ENCODE measurements at places on chromosomes 12 and 14.

DNA sequence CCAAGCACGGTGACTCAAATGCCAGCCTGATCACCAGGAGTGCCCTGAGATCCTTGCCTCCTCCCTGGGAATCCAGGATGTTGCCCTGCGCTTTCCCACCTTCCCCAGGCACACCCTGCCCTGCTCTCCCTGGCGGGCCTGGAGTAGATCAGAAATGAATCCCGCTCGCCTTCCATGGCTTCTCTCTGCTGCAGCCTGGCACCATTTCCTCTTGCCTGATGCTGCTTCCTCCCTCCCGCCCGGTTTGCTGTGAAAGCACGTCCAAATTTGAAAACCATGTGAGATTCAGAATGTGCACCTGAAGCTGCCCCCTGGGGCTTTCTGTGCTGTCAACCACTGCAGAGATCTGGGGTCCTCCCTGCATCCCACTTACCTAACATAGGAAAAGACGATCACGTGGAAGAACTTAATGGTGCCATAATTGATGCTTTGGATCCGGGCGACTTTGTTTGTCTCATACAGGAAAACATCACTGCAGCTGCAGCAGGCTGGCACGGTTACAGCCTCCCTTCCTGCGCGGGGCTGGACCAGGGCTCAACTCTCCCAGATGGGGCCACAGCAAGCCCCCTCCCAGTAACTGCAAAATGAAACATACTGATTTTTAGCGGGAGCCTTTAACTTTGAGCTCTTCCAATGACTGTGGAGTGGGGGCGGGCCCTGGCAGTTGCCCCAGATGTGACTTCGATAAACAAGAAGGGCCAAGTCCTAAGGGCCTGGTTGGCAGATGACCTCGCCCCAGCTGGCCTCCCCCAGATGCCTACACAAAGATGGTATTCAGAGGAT lies 24.9 kb upstream of the C12orf76 start:
- DNase-seq: peak; percentile 33

- no peak for DNase-seq
These were observed 57.4 kb downstream of the SLC15A5 start for GRCh38 chr12:16220120-16220519.

DNA sequence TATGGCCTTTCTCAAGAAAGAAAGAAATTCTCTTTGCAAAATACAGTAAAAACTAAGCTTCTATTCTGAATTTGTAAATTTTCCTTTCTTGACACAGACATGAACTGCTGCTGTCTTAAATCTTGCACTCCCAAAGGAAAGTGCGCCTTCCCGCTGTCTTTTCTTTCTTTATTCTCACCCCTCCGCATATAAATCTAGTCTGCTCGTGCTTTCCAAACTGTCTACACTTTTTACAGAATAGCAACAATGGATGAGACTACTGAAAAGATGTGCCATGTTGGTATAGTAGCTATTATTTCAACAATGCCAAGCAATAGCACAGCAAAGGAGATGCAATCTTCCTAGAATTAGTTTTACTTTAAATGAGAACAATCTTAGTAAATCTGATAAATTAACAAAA lies 328.8 kb upstream of the PDE3A start:
- no peak for DNase-seq

- DNase-seq: peak; percentile 50
These were observed 90.6 kb downstream of the PAPOLA start for GRCh38 chr14:96592591-96593386.

DNA sequence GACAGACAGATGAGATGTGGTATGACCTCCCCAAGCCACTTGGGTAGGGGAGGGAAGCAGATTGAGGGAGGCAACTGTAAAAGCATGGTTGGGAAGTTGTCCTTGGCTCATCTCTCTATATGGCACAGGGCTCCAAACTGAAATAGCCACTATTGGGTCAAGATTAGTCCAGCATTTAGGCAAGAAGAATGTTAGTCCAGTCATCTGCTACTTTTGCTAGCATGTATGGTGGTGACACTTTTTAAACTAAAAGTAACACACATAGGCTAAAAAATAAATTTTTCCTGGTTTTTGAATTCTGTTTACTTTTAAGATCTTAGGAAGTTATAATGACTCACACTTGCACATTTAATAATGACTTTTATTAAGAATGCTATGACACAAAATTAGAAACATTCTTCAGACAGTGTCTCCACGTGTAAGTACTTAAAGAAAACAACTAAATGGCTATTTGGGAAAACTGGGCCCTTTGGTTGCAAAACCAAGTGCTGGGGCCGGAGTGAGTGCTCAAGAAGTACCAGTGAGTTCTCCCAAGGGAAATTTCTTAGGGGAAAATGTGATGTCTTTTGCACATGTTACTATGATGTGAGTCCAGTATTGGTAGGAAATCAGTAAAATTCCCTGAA lies 179.1 kb upstream of the HIF1A start:
- no peak for DNase-seq

DNA sequence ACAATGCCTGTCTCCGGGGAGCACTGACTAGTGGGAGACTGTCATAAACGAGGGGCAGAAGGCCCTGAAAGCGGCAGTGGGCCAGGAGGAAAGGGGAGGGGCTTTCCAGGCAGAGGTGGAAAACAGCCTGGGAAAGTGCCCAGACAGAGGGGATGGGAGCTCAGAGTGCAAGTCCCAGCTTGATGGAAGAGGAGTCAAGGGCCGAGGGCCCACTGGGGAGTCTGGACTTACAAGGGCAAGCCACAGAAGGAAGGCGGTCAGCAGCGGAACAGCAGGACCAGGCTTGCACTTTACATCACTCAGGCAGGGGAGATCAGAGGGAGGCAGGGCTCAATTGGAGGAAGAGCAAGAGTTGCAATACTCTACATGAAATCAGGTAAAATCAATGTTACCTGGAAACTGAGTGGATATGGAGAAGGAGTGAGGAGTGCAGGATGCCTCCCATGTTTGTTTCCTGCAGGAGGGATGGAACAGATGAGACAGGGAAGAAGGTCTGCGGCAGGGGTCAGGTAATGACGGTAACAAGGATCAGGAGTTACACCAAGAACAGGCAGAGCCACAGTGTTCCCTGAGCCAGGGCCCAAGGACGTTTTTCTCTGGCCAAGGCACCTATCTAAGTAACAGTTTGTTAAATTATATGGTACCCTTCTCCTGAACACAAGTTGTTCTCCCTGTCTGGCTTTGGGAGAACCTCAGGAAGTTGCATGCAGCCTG lies 23.8 kb downstream of the PXN start:
- DNase-seq: no peak

- peak; percentile 31 for DNase-seq
These were observed 143.2 kb downstream of the PIWIL1 start for GRCh38 chr12:130480887-130481286.

- no peak for DNase-seq
These were observed 19.2 kb upstream of the MGAT4C start for GRCh38 chr12:86275356-86275755.

DNA sequence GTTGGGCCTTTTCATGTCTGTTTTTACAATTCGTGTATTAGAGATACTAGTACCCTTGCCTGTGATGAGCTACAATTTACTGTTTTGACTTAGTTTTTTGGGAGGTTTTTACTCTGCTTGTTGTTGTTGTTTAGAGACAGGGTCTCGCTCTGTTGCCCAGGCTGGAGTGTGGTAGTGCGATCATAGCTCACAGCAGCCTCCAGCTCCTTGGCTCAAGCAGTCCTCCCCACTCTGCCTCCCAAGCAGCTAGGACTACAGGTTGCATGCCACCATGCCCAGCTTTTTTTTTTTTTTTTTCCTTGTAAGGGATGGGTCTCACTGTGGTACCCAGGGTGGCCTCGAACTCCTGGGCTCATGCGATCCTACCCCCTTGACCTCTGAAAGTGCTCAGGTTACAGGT lies 52.0 kb upstream of the DIP2B start:
- DNase-seq: no peak

GRCh38 chr14:24178399-24179178 lies 6.7 kb downstream of the REC8 start:
- no peak for DNase-seq

GRCh38 chr12:130589540-130590317 lies 126.4 kb downstream of the RIMBP2 start:
- no peak for DNase-seq

GRCh38 chr12:88723219-88723618 lies 142.9 kb upstream of the KITLG start:
- no peak for DNase-seq

DNA sequence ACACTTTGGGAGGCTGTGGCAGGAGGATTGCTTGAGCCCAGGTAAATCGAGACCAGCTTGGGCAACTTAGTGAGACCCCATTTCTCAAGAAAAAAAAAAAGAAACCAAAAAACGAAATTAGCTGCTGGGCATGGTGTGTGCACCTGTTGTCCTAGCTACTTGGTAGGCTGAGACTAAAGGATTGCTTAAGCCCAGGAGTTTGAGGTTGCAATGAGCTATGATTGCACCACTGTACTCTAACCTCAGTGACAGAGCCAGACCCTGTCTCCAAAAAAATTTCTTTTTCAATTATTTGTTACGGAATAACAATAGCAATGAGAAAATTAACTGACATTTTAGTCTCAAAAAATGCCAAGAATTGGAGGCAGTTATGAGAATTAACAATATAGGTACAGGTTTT lies 128.0 kb downstream of the CCDC91 start:
- DNase-seq: no peak

DNA sequence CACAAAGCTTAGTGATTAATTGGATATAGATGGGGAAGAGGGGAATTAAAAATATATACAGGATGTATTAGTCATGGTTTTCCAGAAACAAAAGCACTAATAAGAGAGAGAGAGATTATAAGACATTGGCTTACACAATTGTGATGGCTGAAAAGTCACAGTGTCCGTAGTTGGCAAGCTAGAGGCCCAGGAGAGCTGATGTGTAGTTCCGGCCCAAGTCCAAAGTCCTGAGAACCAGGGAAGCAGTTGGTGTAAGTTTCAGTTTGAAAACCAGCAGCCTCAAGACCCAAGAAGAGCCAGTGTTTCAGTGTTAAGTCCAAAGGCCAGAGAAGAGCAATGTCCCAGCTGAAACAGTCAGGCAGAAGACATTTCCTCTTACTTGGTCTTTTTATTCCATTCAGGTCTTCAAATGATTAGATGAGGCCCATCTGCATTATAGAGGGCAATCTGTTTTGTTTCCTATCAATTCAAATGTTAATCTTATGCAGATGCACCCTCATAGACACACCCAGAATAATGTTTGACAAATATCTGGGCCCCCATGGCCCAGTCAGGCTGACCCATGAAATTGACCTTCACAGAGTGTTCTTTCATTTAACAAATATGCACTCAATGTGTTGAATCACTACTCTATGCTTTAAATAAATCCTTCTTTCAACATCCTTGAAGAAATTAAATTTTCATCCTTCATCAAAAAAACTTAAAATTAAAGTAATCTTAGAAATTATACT lies 67.2 kb upstream of the DIO2 start:
- no peak for DNase-seq

DNA sequence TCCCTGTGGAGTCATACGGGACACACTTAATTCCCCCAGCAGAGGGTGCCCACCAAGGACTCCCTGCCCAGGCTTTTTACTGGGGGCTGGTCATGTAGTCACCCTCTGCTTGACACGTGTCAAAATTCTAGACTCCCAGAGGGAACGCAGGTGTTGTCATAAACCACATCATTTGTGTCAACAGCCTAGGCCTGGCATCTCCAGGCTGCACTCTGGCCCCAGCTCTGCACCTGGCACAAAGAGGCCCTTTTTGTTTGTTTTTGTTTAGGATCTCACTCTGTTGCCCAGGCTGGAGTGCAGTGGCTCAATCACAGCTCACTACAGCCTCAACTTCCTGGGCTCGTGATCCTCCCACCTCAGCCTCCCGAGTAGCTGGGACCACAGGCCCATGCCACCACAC lies 21.1 kb downstream of the BRI3BP start:
- no peak for DNase-seq

DNA sequence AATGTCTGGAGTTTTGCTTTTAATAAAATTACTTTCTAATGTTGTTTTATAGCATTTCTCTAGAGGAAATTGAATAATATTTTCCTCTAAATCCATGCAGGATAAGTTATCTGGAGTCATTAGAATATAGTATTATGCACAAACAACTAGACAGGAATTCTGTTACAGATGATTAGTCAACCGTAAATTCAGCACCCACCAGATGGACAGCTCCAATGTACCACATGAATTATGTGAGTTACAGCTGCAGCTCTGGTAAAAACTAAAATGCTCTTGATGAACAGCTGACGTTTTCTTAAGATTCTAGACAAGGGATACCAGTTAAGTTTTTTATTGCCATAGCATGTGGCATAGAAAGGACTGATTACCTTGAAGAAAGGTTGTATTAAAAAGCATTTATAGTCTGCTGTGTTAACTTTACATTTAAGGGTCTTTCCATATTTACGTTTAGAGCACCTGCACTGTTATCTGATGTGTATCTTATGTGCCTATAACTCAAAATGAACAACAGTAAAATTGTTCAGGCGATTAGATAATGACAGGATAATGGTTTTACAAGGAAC lies 321.4 kb upstream of the LRFN5 start:
- no peak for DNase-seq

DNA sequence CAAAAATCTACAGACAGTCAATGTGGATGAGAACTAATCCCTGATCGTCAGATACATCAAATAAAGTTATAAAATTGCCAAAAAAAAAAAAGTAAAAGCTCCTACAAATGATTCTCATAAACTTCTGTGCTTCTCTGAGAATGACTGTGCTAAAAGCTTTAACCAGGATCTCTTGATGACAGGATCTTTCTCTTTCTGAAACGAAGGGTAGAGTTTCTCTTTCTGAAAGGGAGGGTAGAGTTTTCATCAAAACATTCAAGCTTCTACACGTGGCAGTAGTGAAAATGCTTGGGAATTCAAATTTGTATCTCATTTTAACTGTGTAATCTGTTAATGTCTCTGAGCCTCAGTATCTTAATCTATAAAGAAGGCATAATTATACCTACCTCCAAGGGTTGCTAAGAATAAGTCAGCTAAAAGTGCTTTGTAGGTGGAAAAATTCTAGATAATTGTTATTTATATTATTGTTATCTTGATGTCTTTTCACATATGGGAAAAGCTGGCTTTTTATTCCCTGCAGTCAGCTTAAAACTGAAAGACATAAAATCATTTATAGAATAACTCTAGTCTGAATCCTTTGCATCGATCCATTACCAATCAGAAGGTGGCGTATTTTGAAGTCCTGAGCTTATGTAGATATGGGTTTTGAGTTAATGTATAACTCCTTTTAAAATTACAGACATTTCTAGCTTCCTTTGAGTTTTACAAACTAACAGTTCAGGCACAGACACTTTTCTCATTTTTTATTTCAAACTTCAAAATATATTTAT lies 157.4 kb downstream of the DACT1 start:
- DNase-seq: no peak

- DNase-seq: no peak
These were observed 22.0 kb downstream of the GPR65 start for GRCh38 chr14:88026890-88027289.

DNA sequence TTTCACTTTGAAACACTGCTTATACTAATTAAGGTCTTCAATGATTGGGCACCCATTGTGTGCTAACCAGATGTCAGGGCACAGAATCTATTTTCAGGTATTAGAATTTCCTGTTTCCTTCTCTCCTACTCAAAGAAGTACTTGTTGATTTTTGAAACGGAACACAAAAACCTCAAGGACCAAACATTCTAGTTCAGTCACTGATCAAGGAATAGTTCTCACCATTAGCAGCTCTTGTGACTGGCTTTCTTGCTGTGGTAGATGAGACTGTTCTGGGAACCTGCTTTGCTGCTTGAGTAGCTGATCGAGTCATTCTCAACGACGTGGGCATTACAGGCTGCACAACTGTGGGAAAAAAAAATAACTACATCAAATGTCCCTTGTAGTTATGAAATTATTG lies 11.0 kb downstream of the DLGAP5 start:
- DNase-seq: no peak
